NCI-H1048 (cell line): ENCODE measurements at places on chromosomes 11 and 22.

GRCh38 chr22:19719050-19719482 is 4.3 kb upstream of the GP1BB start:
- DNase-seq = no peak

DNA sequence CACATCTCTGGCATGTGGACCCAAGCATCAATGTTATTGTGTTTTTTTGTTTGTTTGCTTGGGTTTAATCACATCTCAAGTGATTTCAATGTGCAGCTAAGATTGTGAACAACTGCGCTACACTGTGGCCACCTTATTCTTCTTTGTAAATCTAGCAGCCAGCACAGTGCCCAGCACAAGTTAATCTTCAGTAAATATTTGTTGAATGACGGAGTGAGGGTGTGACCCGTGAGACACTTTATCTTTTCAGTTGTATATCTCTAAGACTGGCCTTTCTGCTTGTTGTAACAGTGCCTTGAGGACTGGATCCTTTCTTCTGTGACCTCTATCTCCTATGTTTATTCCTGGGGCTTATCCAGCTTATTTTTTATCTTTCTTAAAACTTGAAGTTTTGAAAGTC is 21.4 kb upstream of the AMOTL1 start:
- no peak for DNase-seq

DNA sequence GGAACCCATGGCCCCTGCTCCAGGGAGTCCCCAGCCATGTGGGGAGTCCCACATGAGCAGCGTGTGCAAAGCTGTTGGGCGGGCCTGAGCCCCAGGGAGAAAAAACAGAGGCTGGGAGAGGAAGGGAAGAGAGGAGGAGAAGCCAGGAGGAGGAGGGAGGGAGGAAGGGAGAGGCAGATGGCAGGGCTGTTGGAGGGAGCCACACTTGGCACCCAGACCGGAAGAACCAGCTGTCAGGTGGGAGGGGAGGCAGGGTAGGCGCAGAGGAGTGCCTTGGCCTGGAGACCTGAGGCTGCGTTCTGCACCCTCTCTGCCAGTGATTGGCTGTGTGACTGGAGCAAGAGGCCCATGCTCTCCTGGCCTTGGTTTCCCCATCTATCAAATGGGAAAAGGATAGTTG is 6.7 kb downstream of the SYNGR1 start:
- DNase-seq = no peak

DNA sequence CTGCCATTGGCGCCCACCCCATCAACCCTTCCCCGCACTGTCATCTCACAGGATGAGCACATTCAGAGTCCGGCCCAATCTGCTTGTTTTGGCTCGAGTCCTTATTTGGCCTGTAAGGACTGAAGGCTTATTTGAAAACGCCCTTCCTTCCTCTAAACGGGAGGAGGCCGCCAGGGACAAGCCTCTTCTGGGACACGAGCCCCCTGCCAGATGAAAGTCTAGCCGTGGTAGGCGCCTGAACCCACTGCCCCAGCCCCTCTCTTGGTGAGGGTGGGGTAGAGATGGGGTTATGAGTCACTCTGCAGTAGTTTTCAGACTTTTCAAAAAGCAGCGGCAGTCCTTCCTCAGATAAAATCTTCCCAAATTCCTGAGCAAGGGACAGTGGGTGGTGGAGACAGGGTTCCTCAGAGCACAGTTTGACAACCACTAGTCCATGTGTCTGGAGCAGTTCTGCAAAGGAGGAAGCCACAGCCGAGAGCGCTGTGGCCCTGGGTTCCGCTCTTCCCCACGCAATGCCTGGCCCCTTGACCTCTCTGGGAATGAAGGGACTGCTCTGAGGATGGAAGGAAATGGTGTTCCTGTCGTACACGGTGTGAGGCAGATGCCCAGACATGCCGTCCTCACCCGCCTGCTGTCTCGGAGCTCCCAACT is 57.0 kb downstream of the MYH9 start:
- no peak for DNase-seq

DNA sequence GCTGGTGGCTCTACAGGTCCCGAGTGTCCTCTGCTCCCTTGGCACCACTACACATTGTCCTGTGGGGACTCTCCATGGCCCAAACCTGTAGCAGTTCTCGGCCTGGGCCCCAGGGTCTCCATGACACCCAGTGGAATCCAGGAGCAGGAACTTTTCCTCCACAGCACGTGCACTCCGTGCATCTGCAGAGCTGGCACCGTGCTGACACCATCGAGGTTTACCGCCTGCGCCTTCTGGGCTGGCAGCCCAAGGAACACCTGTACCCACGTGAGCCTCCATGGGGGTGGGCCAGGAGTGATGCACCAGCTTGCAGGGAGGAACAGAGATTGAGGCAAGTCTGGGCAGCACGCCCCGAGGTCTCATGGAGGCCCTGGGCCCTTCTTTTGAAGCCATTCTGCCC is 25.2 kb downstream of the TSPAN32 start:
- DNase-seq = no peak

- peak; percentile 17 for DNase-seq
Observed at GRCh38 chr11:120210626-120211521, at the start of gene OAF. Gene OAF (plus strand): TSS chr11:120211032. CDS start chr11:120211280, 248 bp downstream.

DNA sequence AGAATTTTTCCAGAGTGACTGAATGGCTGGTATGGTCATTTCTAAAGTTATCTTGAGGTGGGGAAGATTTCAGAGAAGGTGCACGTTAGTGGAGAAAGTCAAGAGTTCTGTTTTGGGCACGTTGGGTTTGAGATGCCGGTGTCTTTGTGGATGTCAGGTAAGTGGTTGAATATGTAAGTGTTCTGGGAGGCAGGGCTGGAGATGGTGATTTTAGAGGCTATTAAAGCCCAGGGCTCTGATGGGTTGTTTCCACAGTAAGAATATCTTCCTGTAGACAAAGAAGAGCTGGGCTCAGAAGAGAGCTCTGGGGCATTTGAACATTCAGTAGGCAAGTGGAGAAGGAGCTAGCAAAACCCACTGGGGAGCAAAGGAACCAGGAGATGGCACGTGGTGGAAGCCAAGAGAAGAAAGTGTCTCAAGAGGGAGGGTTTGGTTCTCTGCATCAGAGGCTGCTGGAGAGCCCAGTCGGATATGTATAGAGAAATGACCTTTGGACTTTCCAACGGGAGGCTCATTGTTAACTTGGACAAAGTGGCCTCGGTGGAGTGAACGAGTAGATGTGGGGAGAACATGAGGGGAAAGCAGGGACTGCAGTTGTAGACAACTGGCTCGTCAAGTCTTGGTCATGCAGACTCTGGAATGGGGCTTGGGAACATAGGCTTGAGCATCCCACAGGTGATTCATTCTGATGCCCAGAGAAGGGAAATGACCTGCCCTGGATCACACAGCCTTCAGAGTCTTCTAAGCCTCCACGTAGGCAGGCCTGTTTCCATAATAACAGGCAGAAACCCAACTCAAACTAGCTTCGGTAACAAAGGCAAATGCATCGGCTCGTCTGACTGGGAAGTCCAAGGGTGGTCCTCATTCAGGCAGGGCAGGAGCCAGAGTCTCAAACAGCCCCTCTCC is 98.4 kb upstream of the PARVA start:
- no peak for DNase-seq
